ENCODE measurements at places on chromosomes 4 and X.

GRCh38 chrX:128699716-128700285 lies 647.6 kb upstream of the ACTRT1 start:
- no peak for DNase-seq

DNA sequence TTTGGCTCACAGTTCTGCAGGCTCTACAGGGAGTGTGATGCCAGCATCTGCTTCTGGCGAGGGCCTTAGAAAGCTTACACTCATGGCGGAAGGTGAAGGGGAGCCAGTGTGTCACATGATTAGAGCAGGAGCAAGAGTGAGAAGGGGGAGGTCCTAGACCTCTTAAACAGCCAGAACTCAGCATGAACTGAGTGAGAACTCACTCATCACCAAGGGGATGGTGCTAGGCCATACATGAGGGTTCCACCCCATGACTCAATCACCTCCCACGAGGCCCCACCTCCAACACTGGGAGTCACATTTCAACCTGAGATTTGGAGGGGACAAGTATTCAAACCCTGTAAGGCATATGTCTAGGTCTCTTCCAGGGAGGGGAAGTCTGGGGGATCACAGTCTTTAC lies 33.4 kb downstream of the SPRY1 start:
- no peak for DNase-seq

DNA sequence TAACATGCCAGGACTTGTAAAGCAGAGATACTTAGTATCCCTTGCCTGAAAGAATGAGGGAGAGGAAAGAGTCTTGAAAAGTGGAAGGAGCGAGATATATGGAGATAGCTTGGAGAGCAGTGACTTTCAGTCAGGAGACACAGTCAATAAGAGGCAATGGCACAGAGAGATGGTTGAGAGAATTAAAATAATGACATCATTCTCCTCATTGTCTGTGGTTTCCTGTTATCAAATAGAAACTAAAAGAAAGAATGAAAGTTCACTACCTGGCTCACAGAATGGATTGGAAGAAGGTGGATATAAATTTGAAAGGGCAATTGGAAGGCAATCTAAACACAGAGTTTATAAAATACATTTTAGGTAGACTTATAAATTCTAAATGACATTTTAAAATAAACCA lies 760.2 kb upstream of the AADAT start:
- no peak for DNase-seq

DNA sequence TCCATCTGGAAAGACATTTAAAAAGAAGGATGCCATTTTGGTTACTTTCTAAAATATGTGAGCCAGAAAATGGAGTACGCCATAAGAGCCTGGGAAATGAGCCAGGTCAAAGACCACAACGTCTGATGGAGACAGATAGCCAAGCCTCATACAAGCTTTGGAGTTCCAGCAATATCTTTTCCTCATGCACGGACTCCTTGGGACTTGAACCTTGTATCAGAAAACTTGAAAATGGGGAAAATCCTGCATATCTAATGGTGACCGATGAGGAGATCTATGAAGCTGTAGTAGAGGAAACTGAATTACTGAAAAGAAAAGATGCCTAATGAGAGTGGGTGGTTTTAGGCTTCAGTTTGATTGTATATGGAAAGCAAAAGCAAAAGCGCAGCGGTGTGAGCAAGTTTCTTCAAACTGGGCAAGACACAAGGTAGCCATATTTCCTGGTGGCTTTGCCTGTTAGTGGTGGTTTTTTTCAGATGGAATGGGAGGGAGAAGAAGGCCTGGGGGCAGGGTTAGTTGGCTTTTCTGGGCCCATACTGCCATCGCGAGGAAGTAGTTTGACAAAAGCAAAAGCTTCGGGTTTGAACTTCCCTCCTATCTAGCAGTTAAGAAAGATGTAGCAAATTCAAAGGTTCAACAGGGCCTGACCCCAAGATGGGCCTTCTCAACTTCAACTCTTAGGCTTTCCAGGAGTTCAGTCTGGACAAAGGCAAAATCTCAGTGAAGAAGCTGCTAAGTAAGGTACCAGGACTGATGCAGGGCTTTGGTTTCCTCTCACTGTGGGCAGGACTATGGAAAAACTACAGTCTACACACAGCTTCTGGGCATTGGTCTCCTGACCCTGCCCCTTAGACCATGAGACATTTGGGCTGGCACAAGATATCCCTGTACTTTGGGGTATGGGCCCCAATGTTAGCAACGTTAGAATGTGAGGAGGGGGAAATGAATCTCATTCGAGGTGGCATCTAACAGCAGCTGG lies 210.0 kb upstream of the STK26 start:
- peak; percentile 89 for DNase-seq

- DNase-seq = peak; percentile 73
These were observed 3.2 kb downstream of the SEL1L3 start for GRCh38 chr4:25859429-25860148.

DNA sequence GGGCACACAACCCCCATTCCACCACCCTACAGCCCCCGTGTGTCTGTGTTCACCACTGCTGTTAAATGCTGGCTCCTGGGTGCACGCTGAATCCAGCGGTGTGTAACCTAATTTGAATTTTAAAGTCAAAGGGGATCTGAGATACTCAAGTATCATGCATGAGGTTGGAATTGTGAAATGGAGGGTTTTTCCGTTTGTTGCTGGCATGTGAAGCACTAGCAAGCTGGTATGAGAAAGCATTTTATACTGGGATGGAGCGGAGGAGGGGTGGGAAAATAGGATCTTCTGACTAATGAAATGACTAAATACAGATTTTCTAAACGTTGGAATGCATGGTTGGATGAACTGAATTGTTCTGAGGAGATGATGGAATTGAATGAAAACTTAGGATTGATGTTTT lies 36.9 kb upstream of the FAT1 start:
- no peak for DNase-seq

DNA sequence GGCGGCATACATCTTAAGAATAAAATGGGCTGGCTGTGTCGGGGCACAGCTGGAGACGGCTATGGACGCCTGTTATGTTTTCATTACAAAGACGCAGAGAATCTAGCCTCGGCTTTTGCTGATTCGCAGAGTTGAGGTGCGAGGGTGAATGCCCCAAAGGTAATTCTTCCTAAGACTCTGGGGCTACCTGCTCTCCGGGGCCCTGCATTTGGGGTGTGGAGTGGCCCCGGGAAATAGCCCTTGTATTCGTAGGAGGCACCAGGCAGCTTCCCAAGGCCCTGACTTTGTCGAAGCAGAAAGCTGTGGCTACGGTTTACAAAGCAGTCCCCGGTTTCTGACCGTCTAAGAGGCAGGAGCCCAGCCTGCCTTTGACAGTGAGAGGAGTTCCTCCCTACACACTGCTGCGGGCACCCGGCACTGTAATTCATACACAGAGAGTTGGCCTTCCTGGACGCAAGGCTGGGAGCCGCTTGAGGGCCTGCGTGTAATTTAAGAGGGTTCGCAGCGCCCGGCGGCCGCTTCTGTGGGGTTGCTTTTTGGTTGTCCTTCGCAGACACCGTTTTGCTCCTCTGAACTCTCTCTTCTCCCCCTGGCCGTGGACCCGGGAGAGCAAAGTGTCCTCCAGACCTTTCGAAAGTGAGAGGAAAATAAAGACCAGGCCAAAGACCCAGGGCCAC lies 1.9 kb downstream of the SHOX start:
- DNase-seq = no peak

DNA sequence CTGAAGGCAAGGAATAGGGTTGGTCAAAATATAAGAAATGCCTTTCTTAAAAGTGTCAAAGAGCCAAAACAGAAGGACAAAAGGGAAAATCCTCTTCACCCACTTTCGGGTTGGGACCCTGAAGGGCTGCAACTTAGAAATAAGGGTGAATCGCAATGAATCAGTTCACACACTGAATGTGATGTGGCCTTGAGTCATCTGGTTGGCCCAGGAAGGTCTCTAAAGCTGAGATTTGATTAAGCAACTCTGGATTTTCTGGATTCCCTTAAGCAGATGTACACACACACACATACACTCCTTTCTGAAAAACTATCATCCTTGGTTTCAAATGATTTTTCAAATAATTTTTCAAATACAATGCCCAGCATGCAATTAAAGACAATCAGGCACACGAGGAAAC lies 13.1 kb downstream of the TAB3 start:
- DNase-seq = no peak

- no peak for DNase-seq
These were observed 109.6 kb downstream of the DRD5 start for GRCh38 chr4:9891056-9891455.
